Left kidney (tissue), 8 donors: ENCODE measurements at places on chromosomes 2 and 18. TPM values are rescaled to one million over a fixed set of nuclear protein-coding genes. Genes with fewer than 3 reads are reported as not detected.

- no peak for DNase-seq
Measured at GRCh38 chr2:102494570-102494969, 21.5 kb downstream of the SLC9A4 start.

GRCh38 chr2:186098821-186099220, 360.2 kb downstream of the FSIP2 start:
- no peak for DNase-seq

- no peak for DNase-seq
Measured at GRCh38 chr2:128395196-128395595, 76.5 kb upstream of the HS6ST1 start.

DNA sequence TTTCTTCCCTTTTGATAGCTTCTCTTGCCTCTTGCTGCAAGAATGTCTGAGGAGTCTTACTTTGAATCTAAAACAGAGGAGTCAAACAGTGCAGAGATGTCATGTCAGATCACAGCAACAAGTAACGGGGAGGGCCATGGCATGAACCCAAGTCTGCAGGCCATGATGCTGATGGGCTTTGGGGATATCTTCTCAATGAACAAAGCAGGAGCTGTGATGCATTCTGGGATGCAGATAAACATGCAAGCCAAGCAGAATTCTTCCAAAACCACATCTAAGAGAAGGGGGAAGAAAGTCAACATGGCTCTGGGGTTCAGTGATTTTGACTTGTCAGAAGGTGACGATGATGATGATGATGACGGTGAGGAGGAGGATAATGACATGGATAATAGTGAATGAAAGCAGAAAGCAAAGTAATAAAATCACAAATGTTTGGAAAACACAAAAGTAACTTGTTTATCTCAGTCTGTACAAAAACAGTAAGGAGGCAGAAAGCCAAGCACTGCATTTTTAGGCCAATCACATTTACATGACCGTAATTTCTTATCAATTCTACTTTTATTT, 133.5 kb upstream of the CDCA7 start:
- DNase-seq, result no peak

- DNase-seq, result no peak
Measured at GRCh38 chr2:217362286-217362685, 502.4 kb upstream of the TNP1 start.

DNA sequence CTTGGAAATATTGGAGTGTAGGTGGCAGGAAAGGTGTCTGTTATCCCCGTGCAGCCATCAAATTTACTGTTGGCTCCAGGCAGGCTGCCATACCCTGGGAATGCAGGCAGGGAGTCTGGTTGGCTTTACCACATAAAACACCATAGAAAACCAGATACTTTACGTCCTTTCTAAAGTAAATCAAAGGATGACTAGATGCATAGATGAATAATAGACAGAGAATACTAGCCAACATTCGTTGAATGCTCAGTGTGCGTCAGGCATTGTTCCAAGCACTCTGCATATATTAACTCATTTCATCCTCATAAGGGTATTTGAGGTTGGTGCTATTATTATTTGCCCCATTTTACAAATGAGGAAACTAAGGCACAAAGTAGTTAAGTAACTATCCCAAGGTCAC, 65.2 kb downstream of the VSNL1 start:
- no peak for DNase-seq

DNA sequence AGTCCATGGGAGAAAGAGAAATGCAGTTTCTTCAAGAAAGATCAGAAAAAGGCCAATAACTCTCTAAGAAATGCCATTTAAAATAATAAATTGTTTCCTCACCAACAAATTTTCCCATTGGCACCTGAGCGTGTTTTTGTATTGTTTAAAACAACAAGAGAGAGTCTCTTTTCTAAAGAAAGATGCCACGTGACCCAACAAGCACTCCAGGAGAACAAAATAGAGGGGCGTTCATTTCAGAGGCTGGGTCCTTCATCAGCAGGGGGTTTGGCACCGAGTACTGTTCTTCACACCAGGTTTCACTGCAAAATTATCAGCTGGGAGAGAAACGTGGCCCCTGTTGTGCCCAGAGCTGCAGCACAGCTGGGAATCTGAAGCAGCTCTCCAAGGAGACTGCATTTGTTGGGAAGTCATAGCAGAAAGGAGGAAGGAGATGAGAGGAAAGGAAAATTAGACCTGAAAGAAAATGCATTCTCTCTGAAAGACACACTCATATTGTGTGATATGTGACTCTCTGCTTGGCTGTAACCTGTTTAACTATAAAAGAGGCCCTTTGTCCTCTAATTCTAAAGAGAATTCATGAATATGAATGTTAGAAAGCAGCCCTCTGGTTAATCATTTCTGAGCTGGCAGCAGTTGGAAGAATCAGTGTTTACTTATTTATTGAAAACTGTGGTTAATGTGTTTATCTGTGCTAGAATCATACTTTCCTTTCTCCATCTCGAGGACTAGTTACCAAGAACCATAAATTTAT, 205.3 kb upstream of the CDH20 start:
- DNase-seq, result peak; percentile 11

DNA sequence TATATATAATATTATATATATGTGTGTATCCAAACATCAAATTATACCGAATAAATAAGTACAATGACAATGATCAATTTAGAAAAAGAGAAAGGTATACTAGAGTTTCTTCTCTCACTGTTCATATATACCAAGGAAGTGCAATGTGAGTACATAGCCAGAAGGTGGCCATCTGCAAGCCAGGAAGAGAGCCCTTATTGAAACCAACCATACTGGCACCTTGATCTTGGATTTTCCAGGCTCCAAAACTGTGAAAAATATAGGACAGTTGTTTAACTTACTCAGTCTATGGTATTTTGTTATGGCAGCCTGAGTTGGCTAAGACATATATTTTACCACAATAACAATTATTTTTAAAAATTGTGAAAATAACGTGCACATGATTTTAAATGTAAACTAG, 1490.2 kb upstream of the SLC39A10 start:
- DNase-seq, result peak; percentile 6

- DNase-seq, result no peak
Measured at GRCh38 chr2:181876614-181877063, 14.9 kb upstream of the ITPRID2 start.

DNA sequence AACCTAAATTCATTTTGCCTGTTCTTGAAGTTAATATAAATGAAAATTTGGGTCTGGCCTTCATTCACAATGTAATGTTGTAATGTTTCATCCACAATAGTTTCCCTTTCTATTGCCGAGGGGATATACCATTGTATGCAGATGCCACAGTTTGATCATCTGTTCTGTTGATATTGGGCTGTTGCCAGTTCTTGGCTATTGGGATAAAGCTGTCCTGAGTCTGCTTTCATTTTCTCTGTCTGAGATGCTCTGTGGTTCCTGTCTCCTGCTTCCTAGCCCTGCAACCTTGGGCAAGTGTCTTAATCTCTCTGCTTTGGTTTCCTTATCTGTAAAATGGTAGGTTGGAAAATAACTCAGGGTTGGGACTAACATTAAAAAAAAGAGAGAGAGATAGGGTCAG, 25.2 kb downstream of the B3GNT2 start:
- no peak for DNase-seq

- no peak for DNase-seq
Measured at GRCh38 chr2:221465776-221466175, 106.3 kb downstream of the EPHA4 start.

- no peak for DNase-seq
Measured at GRCh38 chr18:22951823-22952222, 18.7 kb downstream of the RBBP8 start.

DNA sequence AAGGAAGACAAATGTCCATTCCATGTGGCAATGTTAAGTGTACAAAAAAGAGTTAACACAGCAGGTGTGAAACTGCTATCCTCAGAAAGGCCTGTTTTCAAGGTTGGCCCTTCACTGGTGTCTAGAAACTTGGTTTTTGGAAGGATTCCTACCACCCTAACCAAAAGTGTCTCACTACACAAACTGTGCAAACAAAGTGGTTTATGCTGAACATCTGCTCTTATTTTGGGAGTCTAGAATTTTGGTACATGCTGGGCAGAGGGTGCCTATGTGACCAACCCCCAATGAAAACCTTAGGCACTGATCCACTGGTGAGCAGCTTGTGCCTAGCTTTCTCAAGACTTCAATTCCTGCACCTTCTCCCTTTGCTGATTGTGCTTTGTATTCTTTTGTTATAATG, 14.3 kb downstream of the GFPT1 start:
- no peak for DNase-seq

- no peak for DNase-seq
Measured at GRCh38 chr2:132420816-132421805, 4.5 kb downstream of the GPR39 start.

GRCh38 chr2:192228685-192229084, 34.0 kb upstream of the TMEFF2 start:
- no peak for DNase-seq

GPR75 gene
- polyA plus RNA-seq, result 5.0 TPM

TXNDC2 gene
- not detected for polyA plus RNA-seq

ALK gene
- polyA plus RNA-seq, result 0.55 TPM

RRM2 gene
- polyA plus RNA-seq, result 83.6 TPM

GPR45 gene
- polyA plus RNA-seq, result not detected

SIX3 gene
- not detected for polyA plus RNA-seq

ANKRD36B gene
- polyA plus RNA-seq, result 48.3 TPM

HAAO gene
- 38.9 TPM for polyA plus RNA-seq
